Naive thymus-derived CD4-positive, alpha-beta T cell (primary cell): ENCODE measurements at places on chromosomes 16 and 17.

GRCh38 chr16:53058441-53058840, 3.6 kb downstream of the CHD9 start:
- DNase-seq: no peak

DNA sequence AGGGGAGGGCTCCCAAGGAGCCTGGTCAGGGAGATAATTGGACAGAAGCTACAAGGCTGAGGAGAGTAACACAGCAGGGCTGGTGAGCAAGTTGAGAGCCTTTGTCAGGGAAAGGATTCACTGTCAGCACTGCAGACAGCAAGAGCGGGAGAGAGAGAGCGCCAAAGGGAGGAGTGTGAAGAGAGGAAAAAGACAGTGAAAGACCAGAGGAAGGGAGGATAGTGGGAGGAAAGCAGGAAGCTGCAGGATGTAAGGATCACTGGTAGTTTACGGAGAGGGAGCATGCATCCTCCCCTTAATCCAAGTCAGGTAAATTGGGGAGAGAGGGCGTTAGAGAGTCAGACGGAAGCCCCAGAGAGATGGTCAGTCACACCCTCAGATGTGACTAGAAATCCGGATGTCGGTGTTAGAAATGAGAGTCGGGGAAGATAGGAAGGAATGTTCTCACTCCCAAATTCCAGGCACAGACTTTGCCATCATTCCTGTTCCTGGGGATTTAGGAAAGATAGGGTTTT, 13.8 kb upstream of the SPOP start:
- no peak for DNase-seq

DNA sequence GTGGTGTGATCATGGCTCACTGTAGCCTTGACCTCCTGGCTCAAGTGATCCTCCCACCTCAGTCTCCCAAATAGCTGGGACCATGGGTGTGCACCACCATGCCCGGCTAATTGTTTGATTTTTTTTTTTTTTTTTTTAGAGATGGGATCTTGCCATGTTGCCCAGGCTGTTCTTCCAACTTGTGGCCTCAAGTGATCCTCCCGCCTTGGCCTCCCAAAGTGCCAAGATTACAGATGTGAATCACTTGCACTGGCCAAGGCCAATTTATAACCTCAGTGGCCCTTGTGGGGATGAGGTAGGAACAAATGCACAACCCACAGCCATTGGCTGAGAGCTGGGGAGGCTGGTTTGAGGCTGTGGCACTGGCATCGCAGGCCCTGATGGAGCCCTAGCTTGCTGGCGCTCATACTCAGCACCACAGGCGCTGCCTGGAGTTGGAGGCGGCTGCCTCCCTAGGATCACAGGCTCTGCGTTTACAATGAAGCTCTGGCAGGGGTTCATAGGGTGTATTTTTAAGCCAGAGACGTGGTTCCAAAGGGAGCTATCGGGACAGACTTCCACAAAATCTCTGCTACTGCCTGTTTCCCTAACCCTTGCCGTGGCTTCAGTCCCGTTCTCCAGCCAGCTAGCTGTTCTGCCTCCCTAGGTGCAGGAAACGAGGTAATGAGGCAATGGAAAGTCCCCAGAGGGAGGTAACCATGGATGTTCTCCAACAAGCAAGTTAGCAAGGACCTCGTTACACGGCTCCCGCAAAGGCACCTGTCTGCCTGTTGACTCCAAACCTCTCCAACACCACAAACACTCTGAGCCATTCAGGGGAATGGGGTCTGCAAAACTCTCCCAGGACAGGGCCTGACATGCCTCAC, 2.9 kb downstream of the ABCA3 start:
- no peak for DNase-seq

DNA sequence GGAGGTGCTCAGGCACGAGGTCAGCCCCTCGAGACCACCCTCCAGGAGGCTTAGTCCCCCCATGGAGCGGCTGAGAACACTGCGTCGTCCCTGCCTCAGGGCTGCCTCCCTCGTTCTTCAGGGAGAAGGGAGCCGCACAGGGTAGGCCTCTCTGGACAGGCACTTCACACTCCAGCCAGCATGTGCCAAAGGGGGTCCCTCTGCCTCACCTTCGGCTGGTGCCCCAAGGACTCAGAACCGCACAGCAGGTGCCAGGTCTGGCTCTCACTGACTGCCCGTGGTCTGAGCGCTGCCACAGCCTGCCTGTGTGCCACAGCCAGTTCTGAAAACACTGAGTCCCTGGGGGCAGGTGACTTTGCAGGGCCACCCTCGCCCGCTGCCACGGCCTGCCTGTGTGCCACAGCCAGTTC, 7.1 kb downstream of the P2RX5 start:
- DNase-seq: no peak

GRCh38 chr17:36629970-36630502, 28.7 kb downstream of the MRM1 start:
- no peak for DNase-seq

GRCh38 chr16:10339777-10340732, 45.8 kb upstream of the ATF7IP2 start:
- no peak for DNase-seq

DNA sequence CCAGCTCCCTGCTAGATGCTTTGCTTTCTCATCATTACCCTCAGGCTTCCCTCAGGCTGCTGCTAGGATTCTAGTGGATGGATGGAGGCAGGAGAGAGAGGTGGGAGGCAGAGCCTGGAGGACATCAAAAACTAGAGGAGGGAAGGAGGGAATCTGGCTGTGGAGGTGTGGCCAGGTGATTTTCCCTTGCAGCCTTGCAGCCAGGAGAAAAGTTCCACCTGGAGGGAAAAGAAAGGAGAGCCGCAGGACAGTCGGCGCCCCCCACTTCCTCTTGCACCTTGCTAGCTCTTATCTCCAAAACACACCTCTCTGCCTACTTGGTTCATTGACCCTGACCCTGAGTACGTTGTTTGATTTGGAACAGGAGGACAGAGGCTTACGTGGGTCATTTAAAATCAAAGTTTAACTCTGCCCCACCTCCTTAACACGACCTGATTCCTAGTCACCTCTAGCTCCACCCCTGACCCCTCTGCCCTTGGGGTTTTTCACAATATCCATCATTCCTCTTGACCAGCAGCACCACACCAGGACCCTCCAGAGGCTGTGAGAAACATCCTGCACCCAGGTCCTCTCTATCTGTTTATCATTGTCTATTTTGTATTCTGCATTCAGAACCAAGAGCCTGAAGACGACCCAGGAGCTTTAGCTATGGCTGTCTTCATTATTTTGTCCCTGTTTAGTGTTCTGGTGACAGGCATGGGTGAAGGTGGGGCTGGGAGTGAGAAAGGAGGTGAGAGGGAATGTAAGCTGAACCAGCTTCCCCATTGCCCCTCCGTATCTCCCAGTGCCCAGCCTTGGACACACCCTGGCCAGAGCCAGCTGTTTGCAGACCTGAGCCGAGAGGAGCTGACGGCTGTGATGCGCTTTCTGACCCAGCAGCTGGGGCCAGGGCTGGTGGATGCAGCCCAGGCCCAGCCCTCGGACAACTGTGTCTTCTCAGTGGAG, 15.9 kb downstream of the AOC3 start:
- DNase-seq: no peak

DNA sequence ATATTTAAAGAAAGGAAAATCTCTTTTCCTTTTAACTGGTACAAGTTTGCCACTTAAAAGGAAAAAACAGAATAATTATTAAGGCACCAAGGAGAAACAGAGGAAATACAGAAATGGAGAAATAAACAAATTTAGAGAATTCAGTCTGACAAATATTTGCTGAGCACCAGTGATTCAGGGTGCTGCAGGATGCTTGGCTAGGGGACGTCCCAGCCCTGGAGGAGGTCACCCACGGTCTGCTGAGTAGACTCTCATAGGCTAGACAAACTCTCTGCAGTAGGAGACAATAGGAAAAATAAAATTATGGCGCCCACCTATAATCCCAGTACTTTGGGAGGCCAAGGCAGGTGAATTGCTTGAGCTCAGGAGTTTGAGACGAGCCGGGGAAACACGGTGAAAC, 15.9 kb downstream of the C1QTNF1 start:
- no peak for DNase-seq

DNA sequence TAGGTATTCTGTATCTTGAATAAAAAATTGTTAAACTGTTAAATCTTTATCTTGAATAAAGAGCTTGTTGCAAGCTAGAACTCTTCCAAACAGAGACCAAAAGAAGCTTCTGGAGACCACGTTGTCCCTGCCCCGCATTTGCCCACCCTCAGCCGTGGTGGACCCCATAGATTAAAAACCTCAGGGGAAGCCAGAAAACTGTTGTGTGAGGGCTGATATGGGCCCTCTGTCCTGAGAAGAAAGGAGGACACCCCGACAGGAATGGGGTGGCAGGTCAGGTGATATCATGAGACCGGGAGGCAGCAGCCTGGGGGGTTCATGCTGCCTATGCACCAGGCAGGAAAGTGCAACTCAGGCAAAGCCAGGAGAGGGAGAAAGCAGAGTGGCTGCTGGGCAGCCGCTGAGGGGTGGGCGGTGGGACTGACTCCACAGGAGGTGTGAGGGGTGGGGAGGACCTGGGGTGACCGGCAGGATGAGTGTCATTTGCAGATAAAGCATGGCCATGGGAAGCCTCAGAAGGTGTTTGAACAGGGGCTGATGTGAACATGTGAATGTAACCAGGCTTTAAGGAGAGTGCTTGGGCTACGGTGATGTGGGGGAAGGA, 147.8 kb downstream of the IRF8 start:
- DNase-seq: no peak

GRCh38 chr17:3695129-3695722, 729 bp downstream of the P2RX5 start:
- DNase-seq: no peak

DNA sequence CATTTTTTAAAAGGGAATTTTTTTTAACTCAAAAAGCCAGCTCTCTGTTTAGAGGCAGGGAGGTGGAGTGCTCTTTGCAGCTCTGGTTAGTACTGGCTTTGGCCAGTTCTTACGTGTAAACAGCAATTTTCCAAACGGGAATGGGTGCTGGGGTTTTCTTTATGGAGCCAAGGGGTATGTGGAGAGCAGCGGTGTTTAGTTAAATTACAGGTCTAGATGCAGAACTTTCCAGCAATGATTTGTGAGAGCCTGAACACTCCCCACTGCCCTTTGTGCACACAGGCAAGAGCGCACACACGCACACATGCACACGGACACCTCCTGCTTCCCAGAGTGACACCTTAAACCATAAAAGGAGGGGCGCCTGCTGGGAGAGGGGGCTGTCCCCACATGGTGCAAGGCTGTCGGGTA, 140.2 kb downstream of the MSI2 start:
- DNase-seq: no peak

GRCh38 chr16:3484318-3485096, 10.8 kb downstream of the C16orf90 start:
- no peak for DNase-seq

DNA sequence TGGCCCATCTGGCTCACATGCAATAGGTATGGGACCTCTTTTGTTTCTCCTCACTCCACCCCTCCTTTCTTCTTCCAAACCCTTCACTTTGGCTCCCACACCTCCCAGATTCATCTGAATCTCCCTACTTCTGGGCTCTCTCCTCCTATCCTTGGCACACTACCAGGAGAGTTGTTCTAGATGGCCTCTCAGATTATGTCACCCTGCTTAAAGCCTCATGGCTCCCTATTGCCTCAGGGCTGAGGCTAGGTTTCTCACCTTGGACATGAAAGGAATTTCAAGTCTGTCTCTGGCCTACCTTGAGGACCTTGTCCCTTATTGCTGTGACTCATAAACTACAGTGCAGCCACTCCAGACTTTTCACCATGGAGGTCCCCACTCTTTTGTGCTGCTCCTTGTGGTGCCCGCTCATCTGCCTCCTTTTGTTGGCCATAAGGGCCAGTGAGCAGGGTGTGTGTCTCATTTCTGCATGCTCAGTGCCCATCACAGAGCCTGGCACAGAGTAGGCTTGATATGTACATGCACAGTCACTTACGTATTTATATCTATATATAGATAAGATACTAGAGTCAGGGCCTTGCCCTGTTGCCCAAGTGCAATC, 1.0 kb upstream of the MFAP4 start:
- no peak for DNase-seq

GRCh38 chr17:42678951-42679491, 2.2 kb upstream of the PLEKHH3 start:
- DNase-seq: no peak

GRCh38 chr16:22252317-22252716, 44.9 kb upstream of the POLR3E start:
- no peak for DNase-seq

DNA sequence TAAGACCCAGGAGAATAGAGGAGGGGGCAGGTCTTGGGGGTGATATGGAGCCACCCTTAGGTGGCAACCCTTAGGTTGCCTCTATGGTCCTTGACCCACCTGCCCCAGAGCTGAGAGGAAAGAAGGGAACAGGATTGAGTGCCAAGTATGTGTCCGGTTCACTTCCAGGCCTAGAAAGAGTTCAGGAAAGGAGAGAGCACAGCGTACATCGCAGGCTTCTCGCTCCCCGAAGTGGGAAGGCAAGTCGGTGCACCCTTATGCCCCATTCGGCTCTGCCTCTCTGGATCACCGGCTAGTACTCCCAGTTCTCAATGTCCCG, 631 bp downstream of the SP6 start:
- DNase-seq: no peak

DNA sequence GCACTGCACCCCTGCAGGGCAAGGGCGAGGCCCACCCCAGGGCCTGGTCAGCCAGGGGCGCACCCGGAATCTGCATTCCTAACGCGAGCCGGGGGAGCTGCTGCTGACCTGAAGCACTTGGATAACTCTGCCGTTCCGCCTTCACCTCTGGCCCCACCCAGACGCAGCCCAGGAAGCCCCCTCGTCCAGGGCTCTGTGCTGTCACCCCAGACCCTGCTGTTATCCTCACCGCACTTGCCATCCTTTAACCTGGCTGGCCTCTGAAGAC, 13.3 kb upstream of the PABPN1L start:
- DNase-seq: no peak

DNA sequence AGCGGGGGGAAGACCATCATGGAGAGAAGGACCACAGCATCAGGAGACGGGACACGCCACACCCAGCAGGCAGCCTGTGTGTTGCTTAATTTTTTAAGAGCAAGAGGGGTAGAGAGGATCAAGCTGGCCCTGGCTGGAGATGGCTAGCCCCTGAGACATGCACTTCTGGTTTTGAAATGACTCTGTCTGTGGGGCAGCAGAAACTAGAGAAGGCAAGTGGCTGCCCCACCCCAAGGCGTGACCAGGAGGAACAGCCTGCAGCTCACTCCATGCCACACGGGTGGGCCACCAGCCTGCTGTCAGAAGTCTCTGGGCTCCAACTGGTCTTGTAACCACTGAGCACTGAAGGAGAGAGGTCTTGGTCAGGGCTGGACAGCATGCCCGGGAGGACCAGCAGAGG, 75.5 kb downstream of the SOCS1 start:
- DNase-seq: no peak

DNA sequence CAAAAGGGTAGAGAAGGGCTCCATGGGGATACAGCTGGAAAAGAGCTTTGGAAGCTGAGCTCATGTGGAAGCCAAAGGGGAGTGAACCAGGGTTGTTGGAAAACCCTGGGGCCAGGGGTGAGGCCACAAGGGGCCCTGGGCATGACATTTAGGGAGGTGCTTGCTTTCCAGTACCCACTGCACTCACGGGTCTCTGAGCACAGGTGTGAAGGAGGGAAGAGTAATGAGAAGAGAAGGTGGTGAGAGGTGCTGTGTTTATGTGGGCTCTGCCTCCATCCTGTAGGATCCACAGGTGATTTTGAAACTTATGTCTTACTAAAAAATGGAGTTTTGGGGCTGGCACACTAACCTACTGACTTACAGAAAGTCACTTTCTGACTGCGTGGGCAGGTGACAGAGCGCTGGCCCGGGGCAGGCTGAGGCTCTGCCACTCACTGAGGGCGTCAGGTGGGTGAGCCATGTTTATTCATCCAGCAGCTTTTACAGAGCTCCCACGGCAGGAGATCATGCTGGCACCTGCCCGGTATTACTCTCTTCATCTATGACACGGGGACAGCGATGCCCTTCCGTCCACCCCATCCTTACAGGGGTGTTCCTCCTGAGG, 18.9 kb downstream of the KSR1 start:
- DNase-seq: peak; percentile 56
